ENCODE measurements at places on chromosomes 4 and X.

DNA sequence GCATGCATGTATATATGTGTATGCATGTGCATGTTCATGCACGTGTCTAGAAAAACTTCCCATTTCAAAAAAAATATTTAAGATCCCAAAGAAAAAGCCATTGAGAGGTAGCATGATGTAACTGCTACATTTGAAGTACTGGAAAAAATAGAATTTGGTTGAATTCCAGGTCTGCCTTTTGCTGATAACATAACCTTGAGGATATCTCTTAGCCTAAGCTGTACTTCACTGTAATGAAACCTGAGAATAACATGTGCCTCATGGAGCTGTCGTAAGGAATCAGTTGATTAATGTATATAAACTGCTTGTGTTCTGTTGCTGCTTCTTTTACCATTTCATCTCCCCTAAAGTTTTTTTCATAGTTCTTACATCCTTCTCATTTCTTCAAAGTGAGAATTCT, 351.8 kb downstream of the GRIA2 start:
- DNase-seq, result no peak

DNA sequence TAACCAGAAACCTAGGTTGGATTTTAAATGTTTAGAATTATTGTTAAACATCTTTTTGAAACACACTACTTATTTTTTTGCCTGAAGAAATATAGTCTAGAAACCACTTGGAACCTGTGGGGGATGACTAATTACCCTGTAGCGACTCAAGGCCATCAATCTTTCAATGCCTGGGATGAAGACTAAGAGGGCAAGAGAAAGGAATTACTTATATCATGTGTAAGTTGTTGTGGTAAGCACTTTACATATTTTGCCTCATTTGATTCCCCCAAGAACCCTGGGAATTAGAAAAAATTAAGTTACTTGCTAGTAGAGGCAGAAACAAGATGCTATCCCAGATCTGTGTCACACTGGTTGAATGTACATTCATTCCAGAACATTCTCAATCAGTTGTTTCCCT, 170.9 kb upstream of the GRIA3 start:
- DNase-seq, result no peak

DNA sequence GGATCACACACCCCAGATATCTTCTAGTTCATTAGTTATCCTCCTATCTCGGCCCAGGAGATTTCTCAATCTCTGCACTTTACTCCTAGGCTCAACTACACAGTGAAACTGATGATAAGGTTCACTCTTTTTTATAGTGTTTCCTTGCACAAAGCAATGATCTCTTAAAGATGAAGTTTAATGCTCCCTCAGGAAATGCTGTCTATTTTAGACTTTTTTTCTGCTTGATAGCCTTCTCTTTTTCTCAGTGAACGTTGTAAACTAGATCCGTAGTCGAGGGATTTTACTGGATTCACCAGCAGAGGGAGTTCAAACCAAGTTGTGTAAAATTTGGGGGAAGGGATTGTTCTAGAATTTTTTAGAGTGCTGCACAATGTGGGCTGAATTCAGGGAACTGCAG, 269.6 kb downstream of the GBA3 start:
- DNase-seq, result peak; percentile 14

DNA sequence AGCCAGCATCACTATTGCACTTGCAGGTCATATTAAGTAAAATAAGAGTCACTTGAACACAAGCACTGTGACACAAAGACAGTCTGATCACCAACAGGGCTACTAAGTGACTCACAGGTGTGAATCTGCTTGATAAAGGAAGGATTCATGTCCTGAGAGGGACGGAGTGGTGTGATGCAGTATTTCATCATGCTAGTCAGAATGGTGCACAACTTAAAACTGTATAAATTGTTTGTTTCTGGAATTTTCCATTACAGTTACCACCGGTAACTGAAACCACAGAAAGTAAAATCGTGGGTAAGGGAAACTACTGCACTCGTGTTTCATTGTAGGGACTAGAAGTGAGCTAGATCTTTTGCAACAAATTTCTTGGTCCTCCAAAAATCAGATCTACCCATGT, 109.7 kb downstream of the ELOVL6 start:
- peak; percentile 83 for DNase-seq

GRCh38 chr4:39054497-39054896, 7.5 kb upstream of the KLHL5 start:
- peak; percentile 21 for DNase-seq

GRCh38 chr4:139469216-139469615, 15.3 kb downstream of the RAB33B start:
- peak; percentile 49 for DNase-seq

DNA sequence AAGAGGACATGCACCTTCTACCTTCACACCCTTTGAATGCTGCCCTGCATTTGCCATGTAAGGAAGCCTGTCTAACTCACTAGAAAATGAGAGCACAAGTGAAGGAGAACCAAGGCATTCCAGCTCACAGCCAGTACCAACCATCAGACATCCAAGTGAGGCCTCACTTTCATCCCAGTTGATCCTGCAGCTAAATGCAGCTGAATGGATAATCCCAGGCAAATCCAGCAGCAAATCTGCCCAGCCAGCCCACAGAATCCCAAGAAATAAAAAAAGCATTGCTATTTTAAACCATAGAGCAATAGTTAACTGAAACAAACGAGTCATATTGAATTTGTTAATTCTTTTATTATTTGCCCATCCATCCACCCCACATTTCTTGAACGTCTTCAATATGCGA, 112.5 kb downstream of the C4orf33 start:
- DNase-seq, result no peak

DNA sequence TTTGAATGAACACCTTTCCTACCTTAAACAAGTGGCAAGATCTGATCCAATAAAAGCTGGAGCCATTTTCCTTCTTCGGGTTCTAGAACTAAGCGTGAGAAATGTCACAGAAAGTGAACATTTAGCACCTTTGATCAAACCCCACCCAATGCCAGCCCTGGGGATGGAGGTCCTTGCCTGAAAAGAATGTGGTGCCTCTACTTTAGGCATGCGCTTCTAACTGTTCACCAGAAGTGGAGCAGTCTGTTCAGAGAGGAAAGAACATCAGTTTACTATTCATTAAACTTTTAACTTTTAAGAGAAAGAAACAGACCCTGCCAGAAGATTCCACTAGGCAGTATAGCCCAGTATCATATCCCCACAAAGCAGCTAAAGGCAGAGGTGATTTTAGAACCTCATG, 75.9 kb downstream of the INTS12 start:
- DNase-seq, result no peak

- no peak for DNase-seq
Measured at GRCh38 chr4:152512483-152512882, 23.4 kb downstream of the FBXW7 start.

- no peak for DNase-seq
Measured at GRCh38 chr4:77122656-77123055, 34.4 kb upstream of the CCNG2 start.

- DNase-seq, result no peak
Measured at GRCh38 chrX:67651437-67652142, 107.8 kb downstream of the AR start.

GRCh38 chrX:54178100-54178940, 4.7 kb downstream of the FAM120C start:
- peak; percentile 85 for DNase-seq

- no peak for DNase-seq
Measured at GRCh38 chr4:77805840-77806239, 13.3 kb downstream of the CNOT6L start.

- no peak for DNase-seq
Measured at GRCh38 chrX:140804292-140804691, 94.7 kb downstream of the LINC00632 start.

- no peak for DNase-seq
Measured at GRCh38 chr4:115042496-115042895, 70.9 kb downstream of the NDST4 start.

DNA sequence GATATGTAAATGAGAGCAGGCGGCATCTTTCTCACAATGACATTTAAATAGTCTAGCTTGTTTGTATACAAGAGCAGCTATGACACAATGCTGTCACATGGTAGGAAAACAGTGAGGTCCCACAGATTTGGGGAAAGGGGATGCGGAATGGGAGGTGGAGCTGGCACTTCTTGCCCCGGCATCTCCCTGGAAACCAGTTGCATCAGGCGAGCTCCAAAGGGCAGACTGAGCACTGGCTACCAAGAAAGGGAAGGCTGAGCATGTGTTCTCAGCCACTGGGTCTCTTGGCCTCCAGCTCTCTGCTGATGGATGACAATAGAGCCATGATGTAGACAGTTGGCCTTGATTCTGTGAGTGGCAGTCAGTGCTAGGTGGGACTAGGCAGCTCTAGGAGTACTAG, 109.0 kb downstream of the UCHL1 start:
- DNase-seq, result no peak

DNA sequence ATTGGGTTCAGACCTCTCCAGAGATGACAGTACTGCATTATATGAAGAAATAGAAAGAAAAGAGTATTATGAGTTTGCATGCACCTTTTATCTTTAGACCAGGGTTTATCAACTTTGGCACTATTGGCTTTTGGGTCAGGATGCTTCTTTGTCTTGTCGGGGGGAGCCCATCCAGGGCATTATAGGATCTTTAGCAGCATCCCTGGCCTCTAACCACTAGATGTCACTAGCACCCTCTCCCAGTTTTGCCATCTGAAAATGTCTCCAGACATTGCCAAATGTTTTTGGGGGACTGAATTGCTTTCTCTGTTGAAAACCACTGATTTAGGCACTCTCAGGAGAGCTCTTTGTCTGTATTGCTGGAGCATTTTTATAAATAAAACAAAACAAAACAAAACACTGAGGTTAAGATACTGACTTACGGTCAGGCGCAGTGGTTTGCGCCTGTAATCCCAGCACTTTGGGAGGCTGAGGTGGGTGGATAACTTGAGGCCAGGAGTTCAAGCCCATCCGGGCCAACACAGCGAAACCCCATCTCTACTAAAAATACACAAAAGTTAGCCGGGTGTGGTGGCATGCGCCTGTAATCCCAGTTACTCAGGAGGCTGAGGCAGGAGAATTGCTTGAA, 23.6 kb downstream of the CA5B start:
- no peak for DNase-seq

GRCh38 chrX:77446029-77446585, 1.1 kb upstream of the FGF16 start:
- peak; percentile 15 for DNase-seq

DNA sequence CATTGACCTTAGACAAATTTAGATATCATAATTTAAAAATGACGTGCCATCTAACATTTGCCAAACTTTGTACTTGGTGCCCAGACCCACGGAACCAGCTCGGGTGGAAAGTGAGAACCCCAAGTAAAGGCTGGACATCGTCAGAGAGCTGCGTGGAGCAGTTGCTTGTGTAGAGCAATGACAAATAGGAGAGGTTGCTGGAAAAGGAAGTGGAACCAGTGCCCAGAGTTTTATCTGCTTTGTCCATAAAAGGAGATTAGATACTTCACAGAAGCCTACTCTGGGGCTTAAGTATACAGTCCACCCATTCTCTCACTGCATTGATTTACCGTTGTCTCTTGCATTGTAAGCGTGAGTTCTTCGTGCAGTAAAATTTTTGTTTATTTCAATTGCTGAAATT, 5.4 kb upstream of the TBC1D1 start:
- DNase-seq, result no peak

GRCh38 chr4:141009931-141010330, 123.3 kb downstream of the RNF150 start:
- no peak for DNase-seq

DNA sequence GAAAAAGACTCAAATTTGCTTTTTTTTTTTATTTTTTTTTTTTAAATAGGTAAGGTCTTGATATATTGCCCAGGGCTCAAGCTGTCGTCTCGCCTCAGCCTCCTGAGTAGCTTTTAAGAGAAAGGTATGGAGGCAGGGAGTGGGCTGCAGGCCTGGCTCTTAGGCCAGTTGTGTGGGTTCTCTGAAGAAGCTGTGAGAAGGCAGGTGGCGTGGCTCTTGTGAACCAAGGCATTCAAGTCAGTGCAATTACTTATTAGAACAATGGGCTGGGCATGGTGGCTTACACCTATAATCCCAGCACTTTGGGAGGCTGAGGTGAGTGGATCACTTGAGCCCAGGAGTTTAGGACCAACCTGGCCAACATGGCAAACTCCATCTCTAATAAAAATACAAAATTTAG, 244.0 kb upstream of the SFRP2 start:
- DNase-seq, result no peak

GRCh38 chr4:150943818-150944217, 71.3 kb downstream of the LRBA start:
- DNase-seq, result peak; percentile 8

DNA sequence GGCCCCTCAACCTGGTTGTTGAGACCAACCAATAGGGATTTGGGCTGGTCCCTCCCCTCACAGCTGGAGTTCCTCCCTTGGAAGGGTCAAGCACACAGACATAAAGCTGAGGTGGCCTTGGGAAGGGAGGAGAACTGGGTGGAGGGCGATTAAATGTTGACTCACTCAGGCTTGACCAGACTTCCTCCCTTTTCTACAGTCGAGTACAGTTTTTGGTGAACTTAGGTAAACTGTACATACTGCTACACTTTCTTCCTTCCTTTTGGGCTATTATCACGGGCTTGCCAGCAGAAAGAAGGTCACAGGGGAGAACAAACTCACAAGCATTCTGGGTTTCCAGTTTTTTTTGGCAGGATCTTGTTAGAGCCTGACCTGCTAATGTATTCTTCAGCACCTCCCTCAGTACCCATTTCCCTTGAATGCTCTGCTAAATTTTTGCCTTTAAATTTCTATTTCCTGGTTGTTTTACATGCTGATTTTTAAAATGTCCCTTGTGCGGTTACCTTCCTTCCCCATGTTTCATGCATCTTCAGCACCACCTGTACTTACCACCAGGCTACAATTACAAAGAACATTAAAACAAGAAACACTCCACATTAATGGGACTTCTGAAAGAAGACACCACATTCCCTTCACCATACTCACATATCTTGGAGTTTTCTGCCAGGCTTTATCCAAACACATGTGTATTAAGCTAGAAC, 135.2 kb upstream of the RASGEF1B start:
- DNase-seq, result no peak

DNA sequence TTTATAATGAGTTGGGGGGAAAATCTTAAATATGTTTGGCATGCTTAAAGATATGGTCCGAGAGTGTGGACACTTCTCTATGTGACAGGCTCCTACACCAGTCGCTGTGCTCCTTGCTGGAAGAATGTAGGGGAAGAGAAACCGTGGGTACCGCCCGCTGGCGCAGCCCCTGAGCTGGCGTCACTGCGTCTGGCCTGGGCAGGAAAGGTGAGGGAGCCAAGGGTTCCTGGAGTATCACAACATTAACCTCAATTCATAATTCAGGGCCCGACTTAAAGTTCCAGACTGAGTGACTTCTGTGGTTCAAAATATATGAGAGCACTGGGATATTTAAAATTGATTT, 95.1 kb downstream of the GATB start:
- DNase-seq, result no peak
